ENCODE measurements at places on chromosomes 1 and 21.

DNA sequence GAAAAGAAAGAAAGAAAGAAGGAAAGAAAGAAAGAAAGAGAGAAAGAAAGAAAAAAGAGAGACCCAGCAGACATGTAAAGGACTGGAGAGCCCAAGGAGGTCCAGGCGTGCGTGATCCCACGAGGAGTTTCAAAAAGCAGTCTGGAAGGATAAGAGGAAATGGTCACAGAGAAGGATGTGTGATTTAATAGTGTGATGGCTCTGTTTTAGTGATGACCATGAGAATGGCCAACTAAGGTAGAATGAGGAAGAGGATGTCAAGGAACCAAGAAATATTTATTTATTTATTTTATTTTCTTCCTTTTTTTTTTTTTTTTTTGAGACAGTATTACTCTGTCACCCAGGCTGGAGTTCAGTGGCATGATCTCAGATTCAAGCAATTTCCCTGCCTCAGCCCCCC, 25.5 kb downstream of the PTGS2 start:
- no peak for DNase-seq

DNA sequence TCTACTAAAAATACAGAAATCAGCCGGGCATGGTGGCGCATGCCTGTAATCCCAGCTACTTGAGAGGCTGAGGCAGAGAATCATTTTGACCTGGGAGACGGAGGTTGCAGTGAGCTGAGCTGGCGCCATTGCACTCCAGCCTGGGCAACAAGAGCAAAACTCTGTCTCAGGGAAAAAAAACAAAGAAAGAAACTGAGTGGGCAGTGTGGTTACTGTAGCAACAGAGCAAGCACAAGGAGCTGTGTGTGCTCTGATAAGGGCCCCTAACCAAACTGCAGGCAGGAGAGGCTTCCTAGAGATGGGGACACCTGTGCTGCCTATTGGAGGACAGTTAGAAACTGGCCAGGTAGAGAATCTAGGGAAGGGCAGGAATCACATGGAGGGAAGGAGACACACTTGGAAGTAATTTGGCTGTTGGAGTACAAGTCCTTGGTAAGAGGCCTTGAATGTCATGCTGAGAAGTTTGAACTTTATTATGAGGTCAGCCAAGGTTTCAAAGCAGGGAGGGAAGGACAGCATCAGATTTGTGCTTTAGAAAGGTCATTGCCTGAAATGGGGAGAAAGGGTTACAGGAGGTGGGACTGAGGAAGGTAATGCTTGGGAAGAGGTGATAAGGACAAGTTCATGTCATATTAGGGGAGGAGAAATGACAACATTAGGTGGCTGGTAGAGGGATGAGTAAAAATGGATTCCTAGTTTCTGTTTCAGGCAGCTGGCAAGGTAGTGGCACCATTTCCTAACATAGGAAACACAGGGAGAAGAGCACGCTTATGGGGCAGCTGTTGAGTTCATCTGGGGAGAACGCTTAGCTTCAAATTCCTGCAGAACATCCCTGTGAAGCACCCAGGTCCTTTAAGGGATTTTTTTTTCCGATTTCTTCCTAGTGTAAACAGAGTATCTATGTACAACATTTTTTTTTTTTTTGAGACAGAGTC, 69.2 kb upstream of the ARTN start:
- no peak for DNase-seq

GRCh38 chr21:34528131-34528561, 16.1 kb upstream of the KCNE1 start:
- no peak for DNase-seq

DNA sequence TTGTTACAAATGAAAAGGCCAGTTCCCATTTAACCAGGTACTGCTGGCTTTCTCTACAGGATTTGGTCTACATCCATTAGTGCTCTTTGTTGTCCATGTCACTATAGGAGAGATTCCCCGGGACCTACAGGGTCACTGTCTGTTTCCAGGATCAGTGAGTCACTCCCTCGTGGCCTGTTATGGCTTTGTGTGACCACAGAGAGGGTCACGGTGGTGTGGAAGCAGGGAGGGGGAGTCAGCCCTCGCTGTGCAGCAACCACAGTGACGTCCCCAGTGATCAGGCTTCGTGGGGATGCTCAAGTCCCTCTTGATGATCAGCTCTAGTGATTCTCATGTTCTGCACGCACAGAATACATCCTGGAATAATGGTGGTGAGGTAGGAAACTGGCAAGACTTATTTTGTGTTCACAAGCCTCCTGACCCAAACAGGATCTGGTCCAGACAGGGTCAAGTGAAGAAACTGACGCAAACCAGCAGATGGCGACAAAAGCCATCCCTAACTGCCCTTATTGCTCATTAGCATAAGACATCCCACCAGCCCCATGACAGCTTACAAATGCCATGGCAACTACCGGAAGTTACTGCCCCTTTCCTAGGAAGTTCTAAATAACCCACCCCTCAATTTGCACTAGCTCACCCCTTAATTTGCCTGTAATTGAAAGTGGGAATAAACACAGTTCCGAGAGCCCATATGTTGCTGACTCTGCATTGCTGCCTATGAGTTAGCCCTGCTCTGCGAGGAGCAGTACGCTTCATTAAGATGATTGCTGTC, 98.5 kb downstream of the DISC1 start:
- no peak for DNase-seq

DNA sequence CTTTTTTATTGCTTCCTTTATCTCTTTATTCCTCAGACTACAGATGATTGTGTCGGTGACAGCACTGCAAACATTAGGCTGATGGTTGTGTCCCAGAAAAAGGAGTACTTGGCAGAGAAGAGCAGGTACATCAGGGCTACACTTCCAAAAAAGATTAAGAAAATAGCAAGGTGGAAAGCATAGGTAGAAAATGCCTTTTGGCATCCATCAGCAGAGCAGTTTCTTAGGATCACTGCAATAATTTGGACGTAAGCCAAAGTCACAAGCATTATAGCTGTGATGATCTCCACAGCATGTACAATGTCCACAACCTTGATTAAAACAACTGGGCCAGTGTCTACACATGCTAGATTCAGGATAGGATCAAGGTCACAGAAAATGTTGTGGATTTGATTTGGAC, 5.9 kb downstream of the OR6K2 start:
- no peak for DNase-seq

- no peak for DNase-seq
These were observed 20.9 kb upstream of the RGS13 start for GRCh38 chr1:192615055-192615454.

- DNase-seq = no peak
These were observed 4.0 kb downstream of the DIRAS3 start for GRCh38 chr1:68046423-68046822.

GRCh38 chr21:26443291-26443690, 129.8 kb downstream of the CYYR1 start:
- DNase-seq = no peak

- peak; percentile 67 for DNase-seq
These were observed 14.0 kb downstream of the F3 start for GRCh38 chr1:94527447-94528031.

DNA sequence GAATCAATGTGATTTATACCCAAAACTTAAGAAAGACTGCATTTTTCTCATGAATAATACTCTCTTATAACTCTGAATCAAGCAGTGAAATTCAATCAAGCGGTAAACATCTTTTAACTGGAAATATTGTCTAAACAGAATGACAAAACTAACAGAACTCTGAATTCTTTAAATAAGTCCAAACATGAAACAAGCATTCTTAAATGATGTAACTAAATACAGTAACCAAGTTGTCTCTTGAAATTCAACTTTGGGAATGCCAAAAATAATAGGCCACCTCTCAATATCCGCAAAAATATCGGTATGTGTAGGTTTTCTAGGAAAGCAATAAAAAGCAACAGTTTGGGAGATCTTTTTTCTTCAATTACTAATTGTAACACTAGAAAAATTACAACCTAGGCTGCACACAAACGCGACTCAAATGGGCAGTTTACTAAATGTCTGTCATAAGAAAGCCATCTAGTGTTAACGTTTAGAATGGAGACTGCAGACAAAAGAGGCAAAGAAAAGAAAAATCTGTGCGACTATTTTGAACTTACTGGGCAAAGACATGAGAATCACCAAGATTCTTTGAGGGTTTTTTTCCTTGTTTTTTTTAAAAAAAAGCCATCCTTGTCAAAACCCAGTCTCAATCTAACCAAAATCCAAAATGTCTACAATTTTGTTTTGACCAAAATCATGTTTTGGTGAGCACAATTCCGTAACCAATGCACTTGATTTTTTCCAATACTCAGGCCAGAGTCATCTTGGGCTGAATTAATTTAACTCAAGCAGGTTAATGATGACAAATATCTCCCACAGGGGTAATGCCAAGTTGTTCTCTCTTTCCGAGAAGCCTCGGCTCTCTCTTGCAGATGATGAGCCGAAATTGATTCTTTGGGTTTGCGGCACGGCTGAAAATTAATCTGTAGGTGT, 1.3 kb downstream of the SIPA1L2 start:
- DNase-seq = no peak

DNA sequence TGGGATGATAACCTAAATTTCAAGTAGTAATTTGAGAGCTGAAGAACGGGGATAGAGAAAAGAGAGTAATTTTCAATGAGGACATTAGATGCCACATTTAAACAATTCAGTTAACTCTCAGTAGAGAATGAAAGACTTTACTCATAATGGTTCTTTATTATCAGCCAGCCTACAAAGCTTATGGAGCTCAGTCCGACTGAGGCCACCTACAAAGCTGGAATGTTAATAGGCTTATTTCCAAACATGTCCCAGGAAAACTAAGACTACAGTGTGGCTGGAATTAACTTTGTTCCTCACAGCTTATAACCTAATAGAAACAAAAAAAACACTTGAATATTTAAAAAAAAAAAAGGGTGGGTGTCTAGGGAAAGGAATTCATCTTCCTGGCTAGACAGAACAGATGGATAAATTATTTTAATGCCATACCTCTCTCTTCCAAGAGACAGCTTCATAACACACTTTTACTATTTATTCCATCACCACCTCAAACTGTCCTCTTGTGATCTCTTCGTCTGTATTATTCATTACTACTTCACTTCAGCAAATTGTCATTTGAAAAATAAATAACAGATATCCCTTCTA, 9.8 kb downstream of the SLC19A2 start:
- DNase-seq = no peak

GRCh38 chr1:30804822-30805221, 47.2 kb upstream of the LAPTM5 start:
- DNase-seq = no peak

DNA sequence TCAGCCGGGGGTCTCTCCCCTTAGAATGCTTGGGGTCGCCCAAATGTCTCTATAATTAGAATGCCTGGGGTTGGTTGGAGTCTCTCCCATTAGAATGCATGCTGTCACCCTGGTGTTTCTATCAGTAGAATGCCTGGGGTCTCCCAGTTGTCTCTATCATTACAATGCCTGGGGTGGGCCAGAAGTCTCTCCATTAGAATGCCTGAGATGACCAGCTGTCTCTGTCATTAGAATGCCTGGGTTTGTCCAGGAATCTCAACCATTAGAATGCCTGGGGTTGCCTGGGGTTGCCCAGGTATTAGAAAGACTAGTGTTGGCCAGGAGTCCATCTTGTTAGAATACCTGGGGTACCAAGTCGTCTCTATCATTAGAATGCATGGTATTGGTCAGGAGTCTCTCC, 51.6 kb downstream of the RNF187 start:
- DNase-seq = no peak

DNA sequence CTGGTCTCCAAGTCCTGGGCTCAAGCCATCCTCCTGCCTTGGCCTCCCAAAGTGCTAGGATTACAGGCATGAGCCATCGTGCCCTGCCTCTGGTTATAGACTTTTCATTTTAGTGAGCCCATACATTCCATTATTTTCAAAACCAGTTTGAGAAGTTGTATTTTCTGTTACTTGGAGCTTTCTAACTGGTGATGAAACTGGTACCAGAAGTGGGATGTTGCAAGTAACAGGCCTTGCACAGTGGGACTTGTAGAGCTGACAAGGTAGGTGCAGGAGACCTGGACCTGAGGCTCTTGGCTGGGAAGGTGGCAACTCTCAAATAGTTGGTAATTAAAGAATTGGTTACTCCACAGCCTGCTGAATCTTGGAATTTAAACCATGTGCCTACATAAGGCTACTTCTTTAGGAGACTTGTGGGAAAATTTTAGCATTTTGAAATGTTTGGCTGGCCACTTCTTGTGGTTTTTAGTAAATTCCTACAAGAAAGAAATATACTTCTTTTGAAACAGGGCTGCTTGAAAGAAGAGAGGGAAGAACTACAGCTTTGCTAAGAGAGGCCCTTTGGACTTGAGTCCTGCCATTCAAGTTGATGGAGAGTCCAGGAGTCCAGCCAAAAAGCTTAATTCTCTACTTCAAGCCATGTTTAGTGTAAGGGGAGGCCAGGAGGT, 9.8 kb upstream of the ALPL start:
- peak; percentile 29 for DNase-seq

DNA sequence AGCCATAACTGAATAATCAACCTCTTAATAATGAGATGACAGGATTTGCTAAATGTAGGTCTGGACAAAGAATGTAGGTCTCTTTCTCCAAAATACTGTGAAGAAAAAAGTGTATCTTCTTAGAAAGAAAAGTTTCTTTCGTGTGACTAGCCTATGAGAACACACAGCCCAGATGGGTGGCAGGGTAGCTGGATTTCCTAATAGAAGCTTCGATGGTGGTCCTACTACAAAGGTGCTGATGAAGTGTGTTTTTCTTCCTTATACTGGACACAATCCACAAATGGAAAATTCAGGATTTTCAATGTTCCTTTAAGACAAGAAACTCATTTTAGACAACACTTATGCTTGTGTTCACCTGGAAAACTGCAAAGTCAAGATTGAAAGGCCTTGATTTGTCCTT, 90.2 kb upstream of the ZNHIT6 start:
- DNase-seq = no peak

DNA sequence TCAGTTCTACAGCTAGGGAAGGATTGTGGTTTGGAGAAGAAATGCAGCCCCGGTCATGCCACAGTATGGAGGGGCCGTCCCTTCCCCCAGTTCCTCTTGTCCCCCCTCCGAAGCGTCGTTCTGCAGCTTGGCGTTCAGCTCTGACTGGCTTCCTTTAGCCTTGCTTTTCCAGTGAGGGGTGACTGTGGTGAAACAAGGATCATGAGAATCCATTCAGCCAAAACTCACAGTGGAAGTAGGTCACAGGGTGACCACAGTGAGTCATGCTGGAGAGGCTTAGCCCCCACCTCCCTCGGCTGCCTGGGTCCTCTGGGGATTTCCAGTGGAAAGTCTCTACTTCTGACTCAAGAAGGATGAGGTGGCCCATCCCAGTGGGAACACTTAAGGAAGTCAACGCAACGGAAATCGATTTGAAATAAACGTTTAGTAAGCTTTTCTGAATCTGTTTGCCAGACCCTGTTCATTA, 37.3 kb upstream of the COL6A2 start:
- peak; percentile 99 for DNase-seq

GRCh38 chr1:200925831-200926230, 31.1 kb downstream of the INAVA start:
- no peak for DNase-seq

GRCh38 chr1:175192111-175192629, 406 bp downstream of the KIAA0040 start:
- DNase-seq = no peak

GRCh38 chr1:19468397-19468956, 16.9 kb downstream of the CAPZB start:
- no peak for DNase-seq

- DNase-seq = no peak
These were observed 21.5 kb upstream of the RNF187 start for GRCh38 chr1:228465571-228466146.

All from GM04503 (cell line).